Right renal pelvis (tissue), 4 donors: ENCODE measurements at places on chromosomes 2 and 18. TPM values are rescaled to one million over a fixed set of nuclear protein-coding genes. Genes with fewer than 3 reads are reported as not detected.

- no peak for DNase-seq
These were observed 38.9 kb downstream of the KDM3A start for GRCh38 chr2:86480105-86480504.

The POTEJ gene
- 0.12 TPM for polyA plus RNA-seq

The AQP4 gene
- polyA plus RNA-seq: 0.55 TPM

The ALPI gene
- 0.06 TPM for polyA plus RNA-seq

- no peak for DNase-seq
These were observed 227.9 kb downstream of the GBX2 start for GRCh38 chr2:235940330-235940729.

- no peak for DNase-seq
These were observed 138.8 kb upstream of the DNMT3A start for GRCh38 chr2:25480561-25480960.

The PARD3B gene
- polyA plus RNA-seq: 38.8 TPM

DNA sequence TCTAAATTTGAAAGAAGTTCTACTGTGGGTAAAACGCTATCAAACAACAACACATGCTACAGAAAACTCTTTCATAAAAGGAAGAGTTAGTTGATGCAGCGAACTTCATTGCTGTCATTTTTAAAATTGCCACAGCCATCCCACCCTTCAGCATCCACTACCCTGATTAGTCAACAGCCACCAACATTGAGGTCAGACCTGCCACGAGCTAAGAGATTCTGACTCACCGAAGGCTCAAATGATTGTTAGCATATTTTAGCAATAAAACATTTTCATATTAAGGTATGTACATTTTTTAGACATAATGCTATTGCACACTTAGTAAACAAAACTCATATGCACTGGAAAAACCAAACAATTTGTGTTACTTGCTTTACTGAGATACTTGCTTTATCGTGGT is 347.1 kb downstream of the CLIP4 start:
- DNase-seq: no peak

DNA sequence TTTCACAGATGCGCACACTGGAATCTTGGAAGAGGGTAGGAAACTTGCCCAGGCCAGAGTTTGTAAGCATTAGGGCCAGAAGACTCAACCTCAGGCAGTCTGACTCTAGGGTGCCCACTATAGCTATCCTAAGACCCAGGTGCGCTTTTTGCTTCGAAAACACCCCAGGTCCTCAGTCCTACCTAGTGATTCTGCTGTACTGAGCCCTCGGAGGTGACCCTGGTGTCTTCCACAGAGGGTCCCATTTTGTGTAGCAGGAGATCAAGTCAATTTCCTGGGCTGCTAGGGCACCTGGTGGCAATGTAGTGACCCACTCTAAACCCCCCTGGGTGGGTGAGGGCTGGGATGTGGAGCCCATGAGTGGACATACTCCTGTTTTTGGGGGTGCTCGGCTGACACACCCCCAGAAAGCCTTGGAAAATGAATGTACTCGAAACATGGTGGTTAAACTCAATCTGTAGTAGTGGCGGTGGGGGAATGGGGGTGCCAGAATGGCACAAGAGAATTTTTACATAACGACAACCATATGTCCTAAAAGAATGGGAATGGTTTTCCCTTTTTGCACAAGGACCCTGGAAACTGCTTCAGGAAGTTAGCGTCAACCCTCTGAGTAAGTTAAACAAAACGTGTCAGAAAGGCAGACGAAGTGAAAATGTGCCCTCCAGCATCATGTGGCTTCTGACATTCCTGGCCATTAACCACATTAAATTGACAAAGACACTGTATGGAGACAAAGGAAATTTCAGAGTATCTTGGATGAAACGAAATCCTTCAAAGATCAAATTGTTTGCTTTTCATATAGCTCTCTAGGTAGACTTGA is 218.0 kb upstream of the COPS8 start:
- no peak for DNase-seq

DNA sequence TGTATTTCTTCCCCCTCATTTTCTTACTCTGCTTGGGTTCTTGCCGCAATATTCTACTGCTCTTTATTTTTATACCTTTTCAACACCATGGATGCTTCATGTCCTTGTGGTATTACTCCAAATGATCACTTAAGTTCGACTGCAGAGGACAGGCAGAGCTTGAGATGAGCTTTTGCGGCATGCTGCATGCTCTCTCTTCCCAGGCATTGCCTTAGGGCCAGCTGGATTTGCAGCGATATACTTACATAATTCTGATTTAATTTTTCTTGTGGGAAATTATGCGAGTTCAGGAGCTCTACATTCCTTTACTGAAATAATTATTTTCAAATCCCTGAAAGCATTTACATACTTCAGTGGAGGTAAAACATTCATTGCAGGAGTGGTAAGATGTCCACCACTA is 288.1 kb downstream of the CCDC102B start:
- no peak for DNase-seq

The HOXD13 gene
- polyA plus RNA-seq: 0.10 TPM

GRCh38 chr2:3242747-3243369 is 134.8 kb downstream of the EIPR1 start:
- no peak for DNase-seq

The SLC30A3 gene
- 7.5 TPM for polyA plus RNA-seq

The EDAR gene
- 3.1 TPM for polyA plus RNA-seq

GRCh38 chr18:58043491-58044369 is at the start of gene NEDD4L:
TSS of gene NEDD4L (plus strand) at chr18:58044226. CDS start at chr18:58044661, 435 bp downstream.
- DNase-seq: peak; percentile 74

DNA sequence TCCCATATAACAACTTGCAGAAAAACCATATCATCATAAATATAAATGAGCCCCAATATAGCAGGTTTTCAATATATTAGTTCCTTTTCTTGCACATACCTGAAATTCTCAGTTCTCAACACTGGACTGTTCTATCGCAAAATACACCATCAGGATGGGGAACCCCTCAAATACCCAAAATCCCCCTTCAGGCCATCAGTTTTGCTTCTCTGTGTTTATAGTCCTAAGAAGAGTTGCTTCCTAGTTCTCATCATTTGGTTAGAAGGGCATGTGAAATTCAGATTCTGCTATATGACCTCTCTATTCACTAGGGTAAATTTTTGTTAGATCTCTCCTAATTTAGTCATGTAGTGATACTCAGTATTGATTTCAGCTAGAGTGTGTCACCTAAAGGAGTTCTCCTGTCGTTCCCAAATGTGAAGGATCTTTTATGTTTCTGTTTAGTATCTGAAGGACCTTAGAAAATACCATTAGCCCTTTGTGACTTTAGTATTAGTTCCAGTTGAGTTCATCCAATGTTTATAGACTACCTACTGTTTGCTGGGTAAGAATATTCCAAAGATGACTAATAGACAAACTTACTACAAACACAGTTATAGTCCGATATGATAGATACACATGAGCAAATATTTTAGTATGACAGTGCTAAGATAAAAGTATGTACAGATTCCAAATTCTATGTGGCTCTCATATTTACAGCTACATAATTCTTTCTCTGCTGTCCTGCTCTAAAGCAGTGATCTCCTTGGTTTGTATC is 115.8 kb downstream of the TTC27 start:
- no peak for DNase-seq

DNA sequence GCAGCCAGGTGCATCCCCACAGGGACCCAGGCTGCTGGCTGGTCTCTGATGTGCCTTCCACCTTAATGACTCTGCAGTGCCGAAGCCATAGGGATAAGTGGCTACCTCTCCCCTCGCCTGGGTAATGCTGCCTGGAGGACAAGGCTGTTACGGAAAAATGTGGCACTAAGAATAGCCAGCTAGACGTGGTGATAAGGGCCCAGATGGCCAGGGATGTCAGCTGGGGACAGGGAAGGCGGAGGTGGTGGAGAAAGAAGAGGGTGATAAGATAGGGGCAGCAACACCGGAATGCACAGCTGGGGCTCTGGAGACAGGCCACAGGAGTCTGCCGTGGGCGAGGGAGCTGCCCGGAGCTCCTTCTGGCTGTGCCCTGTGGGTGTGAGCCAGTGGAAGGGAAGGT is 170.6 kb downstream of the FHOD3 start:
- no peak for DNase-seq

The C2orf15 gene
- 13.9 TPM for polyA plus RNA-seq

DNA sequence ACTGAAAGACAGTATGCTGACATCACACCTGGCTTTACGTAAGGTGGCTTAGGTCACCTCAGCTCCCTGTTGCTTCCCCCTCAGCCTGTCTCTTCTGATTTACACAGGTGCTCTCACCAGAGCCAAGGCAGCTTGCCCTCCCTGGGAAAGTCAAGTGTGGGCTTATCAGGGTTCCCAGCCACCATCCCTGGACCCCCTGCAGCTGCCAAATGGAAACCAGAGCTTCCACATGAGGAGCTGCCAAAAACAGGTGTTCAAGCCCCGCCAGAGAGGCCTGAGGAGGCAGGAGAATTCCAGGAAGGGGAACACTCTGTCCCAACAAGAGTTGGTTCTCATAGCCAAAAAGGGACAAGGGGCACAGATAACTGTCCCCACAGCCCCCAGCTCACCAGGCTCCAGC is 266.7 kb downstream of the ATAD2B start:
- DNase-seq: no peak

- no peak for DNase-seq
These were observed 1433.8 kb upstream of the SLC39A10 start for GRCh38 chr2:194223218-194223617.

The C2orf92 gene
- 8.5 TPM for polyA plus RNA-seq

DNA sequence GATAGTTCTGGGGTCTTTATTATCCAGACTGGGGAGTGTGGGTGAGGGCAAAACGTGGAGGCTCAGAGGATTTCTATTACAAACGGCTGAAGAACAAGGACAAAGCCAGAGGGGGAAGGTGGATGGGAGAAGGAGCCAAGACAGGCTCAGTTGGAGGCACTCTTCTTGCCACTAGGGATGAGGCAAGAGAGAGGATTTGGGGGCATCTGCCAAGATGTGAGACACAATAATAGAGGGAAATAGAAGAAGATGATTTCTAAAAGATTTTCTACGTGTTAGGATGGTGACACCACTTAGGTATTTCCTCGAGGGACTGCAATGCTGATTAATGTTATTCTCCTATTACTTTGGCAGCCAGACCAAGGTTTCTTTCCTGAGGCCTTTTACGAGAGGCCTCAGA is 71.8 kb downstream of the APOB start:
- no peak for DNase-seq

DNA sequence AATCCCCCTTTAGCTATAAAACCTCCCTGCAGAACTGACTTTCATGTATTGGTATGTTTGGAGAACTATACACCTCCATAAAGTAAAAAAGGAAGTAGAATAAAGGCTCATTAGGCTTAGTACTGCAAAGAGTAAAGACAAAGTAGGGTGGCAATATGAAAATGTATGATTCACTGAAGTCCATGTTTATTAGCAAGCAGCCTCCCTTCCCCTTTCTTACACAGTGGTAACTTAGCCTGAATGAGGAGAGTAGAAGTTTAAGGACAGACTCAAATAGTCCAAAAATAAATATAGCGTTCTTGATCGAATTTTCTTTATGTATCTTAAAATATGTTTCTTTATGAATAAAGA is 1.5 kb downstream of the ZNF804A start:
- no peak for DNase-seq

DNA sequence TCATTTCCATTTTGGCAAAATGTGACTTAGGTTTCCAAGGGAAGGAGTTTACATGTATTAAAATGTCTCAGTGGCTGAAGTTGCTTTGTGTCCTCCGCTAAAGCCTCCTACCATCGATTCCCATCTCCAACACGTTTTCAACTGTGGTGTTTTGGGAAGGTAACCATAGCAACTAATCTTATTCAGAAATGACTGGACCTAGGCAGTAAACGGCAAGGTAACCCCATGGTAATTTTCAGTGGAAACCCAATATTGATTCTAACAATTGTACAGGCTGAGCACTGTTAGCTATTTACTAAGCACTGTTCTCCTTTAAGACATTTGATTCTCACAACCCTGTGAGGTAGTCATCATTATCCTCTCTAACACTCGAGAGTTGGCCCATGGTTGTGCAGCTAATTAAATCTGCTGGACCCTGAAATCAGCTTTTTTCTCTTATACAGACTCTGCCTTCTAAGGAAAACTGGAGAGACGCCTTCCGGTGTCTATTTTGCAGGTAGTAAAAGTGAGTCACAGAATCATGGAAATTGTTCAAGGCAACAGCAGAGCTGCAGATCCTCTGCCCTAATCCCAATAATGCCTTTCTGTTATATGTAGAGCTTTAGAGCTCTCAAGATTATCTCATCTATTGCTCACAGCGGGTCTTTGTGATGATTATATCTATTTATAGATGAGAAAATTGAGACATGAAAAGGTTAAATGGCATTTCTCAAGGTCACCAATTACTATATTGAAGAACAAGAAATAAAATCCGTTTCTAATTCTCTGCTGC is 36.2 kb downstream of the FASTKD2 start:
- no peak for DNase-seq

GRCh38 chr2:1991706-1992245 is 247.5 kb upstream of the PXDN start:
- DNase-seq: no peak

- DNase-seq: no peak
These were observed 27.9 kb upstream of the POU3F3 start for GRCh38 chr2:104826016-104826415.

- no peak for DNase-seq
These were observed 45.7 kb downstream of the ARL5A start for GRCh38 chr2:151782378-151783132.

DNA sequence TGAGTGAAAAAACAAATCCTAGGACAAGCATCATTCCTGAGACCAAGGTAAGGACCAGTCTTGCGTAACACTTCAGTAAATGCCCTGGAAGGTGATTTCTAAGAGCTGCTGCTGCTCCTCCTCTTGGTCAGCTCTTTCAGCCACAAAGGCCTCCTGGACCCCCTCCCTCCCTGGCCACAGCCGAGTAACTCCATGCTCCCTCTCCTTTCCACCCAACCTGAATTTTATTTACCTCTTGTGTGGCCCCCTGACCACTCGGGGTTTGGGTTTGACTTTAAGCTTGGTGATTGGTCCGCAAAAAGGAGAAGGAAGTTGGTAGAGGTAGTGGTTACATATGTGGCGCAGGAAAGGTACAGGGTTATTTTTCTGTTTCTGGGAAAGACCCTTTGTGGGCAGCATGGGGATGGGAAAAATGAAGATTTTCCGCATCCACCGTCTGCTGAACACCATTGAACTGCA is 9.2 kb downstream of the HTRA2 start:
- DNase-seq: no peak

GRCh38 chr2:46632349-46632748 is 153.0 kb downstream of the TMEM247 start:
- DNase-seq: no peak

DNA sequence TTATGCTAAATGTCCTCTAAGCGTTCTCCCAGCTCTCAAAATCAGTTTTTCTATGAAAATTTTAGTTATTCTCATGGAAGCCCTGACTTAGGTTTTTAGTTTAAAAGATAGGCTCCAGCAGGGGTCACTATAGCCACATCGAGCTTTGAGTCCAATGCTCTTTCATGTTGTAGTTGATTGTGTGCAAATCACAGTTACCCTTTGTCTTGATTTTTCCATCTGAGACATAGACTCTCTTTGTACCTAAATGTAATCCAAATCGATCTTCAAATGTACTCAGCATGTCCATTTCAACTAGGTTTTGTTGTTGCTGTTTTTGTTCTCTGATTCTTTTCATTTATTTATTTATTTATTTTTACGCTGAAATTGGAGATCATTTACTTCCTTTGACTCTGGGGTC is 26.4 kb upstream of the MSTN start:
- peak; percentile 56 for DNase-seq

The ALK gene
- polyA plus RNA-seq: 0.50 TPM

The IL36A gene
- polyA plus RNA-seq: not detected
